ENCODE measurements at places on chromosomes 6 and 20.

GRCh38 chr6:84052204-84052882 lies 18.8 kb downstream of the MRAP2 start:
- DNase-seq = no peak

GRCh38 chr6:71012866-71013469 lies 56.1 kb upstream of the B3GAT2 start:
- DNase-seq = no peak

DNA sequence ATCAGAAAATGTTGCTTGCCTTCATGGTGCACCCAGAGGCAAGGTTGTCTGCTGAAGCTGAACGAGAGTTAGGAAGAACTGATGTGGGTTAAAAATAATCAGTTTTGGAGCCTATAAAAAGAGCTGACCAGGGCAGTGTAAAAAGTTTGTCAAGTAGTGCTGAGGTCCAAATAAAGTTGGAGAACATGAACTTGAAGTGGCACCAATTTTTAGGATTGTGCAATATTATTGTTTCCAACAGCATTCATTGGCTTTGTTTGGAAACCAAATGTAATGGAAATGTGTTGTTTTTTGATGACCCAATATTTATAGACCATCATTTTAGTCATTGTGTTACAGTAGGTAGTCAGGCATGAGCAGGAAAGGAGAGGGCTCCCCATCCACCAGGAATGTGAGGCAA lies 55.7 kb downstream of the GPR63 start:
- DNase-seq = no peak

DNA sequence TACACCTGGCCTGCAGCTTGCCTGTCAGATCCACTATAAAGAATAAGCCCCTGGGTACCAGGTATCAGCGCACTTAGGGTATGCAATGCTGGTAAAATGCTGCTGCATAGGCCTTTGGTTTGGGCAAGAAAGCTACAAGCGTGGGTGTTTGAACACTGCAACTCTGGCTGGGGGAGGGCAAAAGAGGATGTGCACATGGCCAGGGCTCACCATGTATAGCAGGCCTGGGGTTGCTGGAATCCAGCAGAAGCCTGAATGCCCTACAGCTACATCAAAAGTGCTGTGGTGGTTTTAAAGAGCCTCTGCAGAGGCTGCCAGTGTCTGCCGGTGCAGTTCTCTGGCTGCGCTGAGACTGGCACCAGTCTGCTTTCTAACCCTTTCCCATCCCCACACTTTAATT lies 51.7 kb downstream of the UQCC1 start:
- no peak for DNase-seq

DNA sequence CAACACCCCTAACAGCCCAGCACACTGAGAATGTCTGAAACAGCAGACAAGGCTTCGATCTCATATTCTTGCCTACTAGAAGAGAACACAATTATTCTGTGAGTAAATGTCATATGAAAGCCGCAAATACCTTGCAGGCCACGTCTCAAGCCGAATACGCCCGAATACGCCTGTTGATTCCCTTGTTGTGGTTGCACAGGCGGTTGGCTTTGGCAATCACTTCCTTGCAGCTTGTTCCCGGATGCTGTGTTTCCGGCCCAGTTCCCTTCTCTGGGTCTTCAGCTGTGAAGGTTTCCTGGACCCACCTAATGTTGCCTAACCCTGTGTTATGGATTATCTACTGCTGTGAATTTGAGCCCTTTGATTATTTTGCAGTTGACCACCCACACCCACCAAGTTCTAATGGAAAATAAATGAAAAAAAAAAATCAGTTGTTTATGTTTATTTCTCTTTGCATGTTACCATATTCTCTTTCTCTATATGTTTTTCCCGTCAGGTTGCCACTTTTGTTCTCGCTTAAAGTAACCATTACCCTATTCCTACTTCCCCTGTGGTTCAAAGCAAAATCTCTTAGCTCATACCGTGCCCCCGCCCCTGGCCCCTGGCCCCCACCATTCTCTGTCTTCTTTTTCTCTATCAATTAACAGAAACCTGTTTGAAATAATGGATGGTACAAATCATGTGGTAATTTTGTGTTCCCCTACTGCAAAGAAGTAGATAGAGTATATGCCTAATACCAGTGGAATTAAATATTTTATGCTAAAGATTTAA lies 172.4 kb downstream of the ADGB start:
- no peak for DNase-seq

DNA sequence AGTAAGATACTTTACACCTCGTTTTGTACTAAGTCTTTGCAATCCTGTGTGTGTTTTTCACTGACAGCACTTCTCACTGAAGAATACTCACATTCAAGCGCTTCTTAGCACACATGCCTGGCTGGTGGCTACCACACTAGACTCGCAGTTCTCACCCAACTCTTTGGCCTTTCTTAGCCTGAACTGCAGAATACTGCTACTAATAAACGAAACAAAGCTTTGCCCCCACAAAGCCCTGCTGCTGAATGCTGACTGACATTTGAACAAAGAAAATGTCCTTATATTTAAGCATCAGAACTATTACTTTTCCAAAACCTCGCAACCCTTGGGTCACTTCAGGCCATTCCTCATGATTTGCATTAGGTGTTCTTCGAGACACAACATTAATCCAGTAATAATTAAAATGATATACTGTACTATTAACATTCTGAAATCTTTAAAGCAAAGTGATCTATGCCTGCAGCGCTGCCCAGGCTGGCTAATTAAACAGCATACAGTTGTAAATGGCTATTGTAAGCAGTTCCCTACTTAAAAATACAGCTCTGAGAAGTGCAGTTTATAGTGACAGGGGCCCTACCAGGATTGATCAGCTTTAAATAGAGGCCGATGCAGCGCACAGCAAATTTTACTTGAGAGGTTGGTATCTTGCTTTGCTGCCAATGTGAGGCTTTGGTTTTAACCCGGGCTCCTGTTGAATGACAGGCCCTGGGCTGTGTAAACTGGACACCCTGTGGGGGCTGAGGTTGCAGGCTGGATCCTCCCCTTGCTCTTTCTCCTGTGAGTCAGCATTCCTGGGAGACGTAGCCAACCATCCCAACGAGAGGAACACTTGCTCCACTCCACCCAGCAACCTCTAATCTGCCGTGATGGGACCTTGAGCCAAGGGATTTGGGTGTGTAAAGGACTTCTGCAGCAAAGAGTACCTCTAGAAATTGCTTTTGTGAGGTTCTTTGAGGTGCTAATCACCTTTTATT lies 899.0 kb downstream of the TFAP2A start:
- no peak for DNase-seq

Measured in caudate nucleus (tissue), 63 donors.